Activated T-cell treated with anti-CD3 and anti-CD28 coated beads for 48 hours (primary cell): ENCODE measurements at places on chromosomes 4 and X.

- peak; percentile 8 for DNase-seq
Measured at GRCh38 chrX:14095702-14096101, 66.0 kb upstream of the GEMIN8 start.

DNA sequence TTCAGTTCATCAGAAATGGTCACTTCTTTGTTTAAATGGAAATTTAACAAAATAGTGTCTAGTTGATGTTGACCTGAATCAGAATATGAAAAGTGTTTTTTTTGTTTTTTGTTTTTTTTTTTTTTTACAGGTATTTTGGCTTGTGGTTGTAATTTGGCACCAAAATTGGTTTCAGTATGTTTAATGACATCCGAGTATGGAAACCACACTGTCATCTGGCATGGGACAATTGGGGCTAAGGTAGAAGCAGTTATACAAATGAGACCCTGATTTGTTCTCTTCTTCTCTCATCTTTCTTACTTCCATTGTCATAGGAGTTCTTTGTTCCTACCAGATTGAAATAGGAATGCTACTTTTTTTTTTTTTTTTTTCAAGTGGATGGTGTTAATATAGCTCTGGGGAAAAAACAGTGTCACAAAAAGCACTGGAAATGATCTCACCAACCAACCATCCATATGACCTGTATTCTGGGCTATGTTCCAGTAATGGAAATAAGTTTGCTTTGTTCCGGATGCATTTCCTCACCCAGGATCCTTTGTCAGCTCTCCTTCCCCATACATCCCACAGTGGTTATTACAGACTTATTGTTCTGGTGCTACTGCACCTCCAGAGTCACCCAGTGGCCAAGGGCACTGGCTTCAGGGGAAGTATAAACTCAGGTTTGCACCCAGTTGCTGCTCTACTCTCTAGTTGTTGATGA is 95.8 kb downstream of the ATXN3L start:
- DNase-seq = no peak

GRCh38 chr4:7332216-7333023 is 102.3 kb downstream of the PSAPL1 start:
- no peak for DNase-seq

DNA sequence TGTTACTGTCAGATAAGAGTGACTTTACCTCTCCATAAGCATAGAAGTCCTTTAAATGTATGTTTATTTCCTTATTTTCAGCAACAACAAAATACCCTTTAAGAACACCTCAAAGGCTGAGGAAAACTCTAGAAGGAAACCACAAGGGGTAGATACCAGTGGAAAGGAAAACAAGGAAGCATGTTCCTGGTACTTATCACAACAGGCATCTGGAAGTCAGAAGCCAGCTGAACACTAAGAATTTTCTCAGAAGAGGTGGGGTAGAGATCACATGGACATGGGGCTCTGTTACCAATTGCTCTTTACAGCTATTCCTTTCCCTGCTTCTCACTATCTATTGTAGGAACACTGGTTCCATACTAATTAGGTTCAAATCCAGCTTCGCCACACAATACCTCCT is 51.5 kb upstream of the BEND2 start:
- no peak for DNase-seq

- no peak for DNase-seq
Measured at GRCh38 chrX:120564925-120565324, 4.2 kb upstream of the CUL4B start.

DNA sequence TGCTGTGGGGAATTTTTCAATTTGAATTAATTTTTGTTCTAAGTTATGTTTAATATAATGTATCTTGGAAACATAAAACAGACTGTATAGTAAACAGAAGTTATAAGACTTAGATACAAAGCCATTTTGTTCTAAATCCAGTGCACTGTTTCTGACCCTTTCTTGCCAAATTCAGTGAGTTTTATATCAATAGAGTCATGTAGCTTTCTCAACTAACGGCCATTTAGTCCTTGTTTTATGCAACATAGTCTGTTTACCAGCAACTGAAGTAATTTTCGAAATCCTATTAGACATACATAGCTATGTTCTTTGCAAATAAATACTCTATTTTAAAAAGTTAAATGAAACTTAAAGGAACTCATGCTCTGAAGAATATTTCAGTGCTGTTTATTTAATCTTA is 242.8 kb downstream of the ADGRL3 start:
- DNase-seq = no peak

GRCh38 chr4:88439161-88439760 is 17.7 kb upstream of the HERC5 start:
- no peak for DNase-seq

DNA sequence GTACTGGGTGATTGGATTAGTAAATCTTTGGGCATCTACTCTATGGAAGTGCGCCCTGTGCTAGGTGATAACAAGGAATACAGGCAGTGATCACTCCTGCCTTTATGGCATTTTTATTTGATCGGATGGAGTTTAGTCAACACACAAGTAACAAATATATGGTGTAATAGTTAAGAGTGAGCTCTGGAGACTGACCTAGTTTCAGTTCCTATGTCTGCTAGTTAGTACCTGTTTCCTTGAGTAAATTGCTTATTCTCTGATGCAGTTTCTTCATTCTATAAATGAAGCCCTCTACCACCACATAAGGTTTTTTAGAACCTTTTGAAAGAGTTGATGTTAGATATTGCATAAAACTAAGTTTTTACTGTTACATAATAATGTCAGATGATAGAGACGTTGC is 134.6 kb downstream of the KDM6A start:
- no peak for DNase-seq

GRCh38 chr4:140130677-140131076 is 23.3 kb downstream of the MAML3 start:
- DNase-seq = no peak

GRCh38 chr4:116486401-116486800 is 599.0 kb downstream of the TRAM1L1 start:
- no peak for DNase-seq

- DNase-seq = no peak
Measured at GRCh38 chrX:7050271-7050670, 97.2 kb upstream of the STS start.

- no peak for DNase-seq
Measured at GRCh38 chrX:47628982-47629381, 748 bp downstream of the CFP start.

- DNase-seq = no peak
Measured at GRCh38 chr4:83150653-83151330, 36.3 kb upstream of the PLAC8 start.

GRCh38 chr4:48254381-48255071 is 15.1 kb downstream of the TEC start:
- DNase-seq = no peak

DNA sequence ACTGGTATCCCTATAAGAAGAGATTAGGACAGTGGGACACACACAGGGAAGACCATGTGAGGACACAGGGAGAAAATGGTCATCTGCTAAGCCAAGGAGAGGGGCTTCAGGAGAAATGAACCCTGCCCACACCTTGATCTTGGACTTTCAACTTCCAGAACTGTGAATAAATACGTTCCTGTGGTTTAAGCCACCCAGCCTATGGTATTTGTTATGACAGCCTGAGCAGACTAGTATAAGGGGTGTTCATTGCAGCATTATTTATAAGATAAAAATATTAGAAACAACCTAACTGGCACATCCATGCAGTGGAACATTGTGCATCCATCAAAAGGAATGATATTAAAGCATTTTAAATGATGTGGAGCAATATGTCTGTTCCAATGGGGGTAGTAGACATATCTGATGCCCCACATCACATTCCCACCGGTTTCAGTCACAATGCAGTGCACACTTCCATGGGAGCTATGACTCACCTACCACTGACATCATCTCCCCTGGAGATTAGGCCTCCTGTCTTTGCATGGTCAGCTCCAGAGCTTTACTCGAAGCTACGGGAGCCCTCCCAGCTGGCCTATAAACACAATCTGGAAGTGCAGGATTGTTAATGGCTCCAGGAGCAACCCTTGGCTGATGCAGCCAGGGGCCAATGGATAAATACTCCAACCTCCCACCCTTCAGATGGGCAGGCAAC is 38.9 kb upstream of the MAMLD1 start:
- no peak for DNase-seq

DNA sequence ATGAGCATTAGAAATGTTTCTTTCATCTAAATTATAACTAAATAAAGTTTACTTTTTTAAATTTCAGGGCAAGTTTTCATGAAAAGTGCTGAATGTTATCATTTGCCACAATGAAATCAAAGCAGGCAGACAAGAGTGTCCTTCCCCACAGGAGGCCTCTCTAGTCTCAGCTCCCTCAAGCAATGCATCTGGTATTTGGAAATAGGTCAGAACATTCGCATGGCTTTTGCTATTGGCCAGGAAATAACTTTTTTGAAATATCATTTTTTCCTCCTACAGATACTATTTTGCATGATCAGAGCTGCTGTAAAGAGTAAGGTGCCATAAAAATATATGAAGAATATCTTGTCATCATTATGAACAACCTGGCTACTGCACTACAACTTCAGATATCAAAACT is 41.1 kb downstream of the MAD2L1 start:
- DNase-seq = no peak

GRCh38 chr4:38803833-38804653 is 548 bp downstream of the TLR1 start:
- DNase-seq = no peak

DNA sequence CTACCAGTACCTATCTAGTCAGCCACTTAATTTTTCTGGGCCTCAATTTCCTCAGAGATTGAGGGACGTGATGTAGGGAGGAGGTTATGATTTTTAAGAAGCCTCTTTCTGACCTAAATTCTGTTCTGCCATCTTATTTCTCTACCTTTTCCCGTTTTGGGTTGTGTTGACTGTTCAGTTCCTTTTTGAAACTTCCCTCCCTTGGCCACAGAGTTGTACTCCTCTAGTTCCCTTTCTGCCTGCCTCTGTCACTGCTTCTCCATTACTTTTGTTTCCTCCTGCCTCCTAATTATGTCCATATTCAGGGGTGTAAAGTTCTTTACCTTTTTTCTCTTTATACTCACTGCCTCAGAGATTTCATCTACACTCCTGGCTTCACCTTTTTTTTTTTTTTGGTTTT is 25.4 kb downstream of the CLCN5 start:
- DNase-seq = no peak

DNA sequence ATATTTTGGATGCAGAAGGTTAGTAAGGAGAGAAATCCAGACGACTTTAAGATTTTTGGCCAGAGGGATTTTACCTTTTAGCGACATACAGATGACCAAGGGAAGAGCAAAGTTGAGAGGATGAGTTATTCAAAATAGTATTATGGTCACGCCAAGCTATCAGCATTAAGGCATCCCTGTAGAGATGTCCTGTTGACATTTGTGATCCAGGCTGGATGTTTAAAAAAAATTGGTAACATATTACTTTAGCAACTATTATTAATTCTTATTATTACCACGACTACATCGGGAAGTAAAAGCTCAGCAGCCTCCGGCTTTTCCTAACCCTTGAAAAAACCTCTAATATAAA is 562 bp upstream of the OSTC start:
- no peak for DNase-seq

DNA sequence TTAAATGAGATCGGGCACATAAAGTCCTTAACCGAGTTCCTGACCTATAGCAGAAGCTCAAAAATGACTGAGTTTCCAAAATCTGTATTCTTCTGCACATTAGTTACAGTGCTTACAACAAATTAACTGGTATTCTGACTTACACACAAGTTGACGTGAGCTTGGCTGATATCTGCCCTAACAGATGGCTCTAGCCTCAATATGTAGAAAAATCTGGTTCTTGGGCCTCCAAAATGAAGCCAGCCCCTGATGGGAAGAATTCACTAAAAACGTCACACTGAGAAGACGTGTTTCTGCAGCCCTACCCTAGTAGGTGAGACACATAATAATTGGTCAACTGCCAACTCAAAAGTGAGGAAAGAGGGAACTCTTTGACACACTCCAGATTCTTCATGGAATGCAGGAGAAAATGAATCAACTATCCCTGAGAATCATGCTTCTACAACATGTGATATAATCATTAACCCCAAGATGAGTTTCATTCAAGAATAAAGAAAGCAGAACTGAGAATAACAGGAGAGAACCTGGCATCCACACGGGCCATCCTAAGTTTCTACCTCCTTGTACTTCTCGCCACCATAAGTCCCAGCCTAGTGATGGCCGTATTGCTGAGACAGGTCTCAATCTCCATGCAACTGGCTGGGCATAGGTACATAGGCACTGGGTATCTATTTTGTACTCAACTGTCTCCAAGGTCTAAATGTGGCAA is 8.2 kb downstream of the STX18 start:
- no peak for DNase-seq

- no peak for DNase-seq
Measured at GRCh38 chr4:40858962-40859361, 109.2 kb downstream of the NSUN7 start.

DNA sequence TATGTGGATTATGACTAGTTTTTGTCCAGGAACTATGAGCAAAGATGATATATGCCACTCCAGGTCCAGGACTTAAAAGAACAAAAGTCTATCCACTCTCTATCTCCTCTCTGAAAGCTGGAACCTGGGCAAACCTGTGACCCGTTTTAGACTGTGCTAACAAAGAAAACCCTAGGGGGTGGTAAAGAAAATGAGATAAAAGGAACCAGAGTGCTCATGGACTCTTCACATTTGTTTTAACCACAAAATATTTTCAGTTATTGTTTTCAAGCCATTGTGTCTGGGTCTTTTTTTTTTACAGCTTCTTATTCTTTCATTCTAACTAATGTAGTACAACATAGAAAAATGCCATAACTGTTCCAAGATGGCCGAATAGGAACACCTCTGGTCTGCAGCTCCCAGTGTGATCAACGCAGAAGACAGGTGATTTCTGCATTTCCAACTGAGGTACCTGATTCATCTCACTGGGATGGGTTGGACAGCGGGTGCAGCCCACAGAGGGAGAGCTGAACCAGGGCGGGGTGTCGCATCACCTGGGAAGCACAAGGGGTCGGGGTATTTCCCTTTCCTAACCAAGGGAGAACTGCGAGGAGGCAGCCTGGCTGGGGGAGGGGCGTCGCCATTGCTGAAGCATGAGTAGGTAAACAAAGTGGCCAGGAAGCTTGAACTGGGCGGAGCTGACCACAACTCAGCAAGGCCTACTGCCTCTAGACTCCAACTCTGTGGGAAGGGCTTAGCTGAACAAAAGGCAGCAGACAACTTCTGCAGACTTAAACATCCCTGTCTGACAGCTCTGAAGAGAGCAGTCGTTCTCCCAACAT is 45.1 kb downstream of the CHM start:
- DNase-seq = no peak

DNA sequence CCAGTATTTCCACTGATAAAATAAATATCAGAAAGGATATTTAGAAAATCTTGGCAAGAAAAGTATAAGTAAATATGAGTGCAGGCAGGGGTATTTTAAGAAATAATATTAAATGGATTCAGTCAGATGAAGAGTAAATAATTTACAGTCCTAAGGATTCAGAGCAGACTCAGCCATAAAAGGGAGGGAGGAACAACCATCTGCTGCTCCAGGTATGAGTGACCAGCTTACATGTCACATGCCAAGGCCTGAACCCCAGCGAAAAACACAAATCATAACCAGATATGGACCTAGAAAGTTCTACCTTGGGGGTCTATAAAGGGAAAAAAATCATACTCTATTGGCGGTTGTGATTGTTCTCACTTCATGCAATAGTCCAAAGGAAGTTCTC is 166.8 kb downstream of the COL4A6 start:
- DNase-seq = no peak

GRCh38 chr4:48891028-48891619 is 15.4 kb downstream of the OCIAD2 start:
- DNase-seq = no peak
